SJCRH30 (cell line): ENCODE measurements at places on chromosomes 5 and 9. TPM values are rescaled to one million over a fixed set of nuclear protein-coding genes. Genes with fewer than 3 reads are reported as not detected.

GRCh38 chr5:2719332-2719731 lies 32.1 kb downstream of the IRX2 start:
- no peak for DNase-seq

Gene ATP10B
- not detected in 2 replicates for total RNA-seq

Gene CYLC2
- total RNA-seq = not detected in 2 replicates

DNA sequence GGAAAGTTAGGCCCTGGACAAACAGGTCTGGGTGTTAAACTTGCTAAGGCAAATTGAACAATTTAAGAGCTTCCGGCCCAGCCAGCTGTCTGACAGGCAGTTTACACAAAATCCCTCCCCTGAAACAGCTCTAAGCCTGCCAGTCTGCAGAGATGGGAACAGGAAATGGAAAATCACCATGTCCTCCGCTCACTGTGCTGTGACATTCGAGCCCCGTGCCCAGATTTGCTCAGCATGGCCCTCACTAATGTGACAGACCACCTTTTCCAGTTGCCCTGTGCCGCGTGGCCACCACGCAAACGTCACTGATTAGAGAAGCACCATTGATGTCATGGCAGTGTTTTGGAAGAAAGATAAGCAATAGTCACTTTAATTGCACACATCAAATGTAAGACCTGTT lies 41.0 kb downstream of the CCNJL start:
- DNase-seq = peak; percentile 73

- peak; percentile 49 for DNase-seq
These were observed 32.6 kb upstream of the RXRA start for GRCh38 chr9:134293611-134294152.

Gene MYO10
- total RNA-seq = 9.3 and 9.4 TPM in 2 replicates

GRCh38 chr5:155017610-155018009 lies 4.1 kb downstream of the KIF4B start:
- no peak for DNase-seq

GRCh38 chr5:68369457-68370125 lies 154.0 kb downstream of the PIK3R1 start:
- DNase-seq = no peak

Gene GADD45G
- total RNA-seq = 23.2 and 23.5 TPM in 2 replicates

GRCh38 chr9:128550226-128550625 lies 2.2 kb upstream of the SPTAN1 start:
- no peak for DNase-seq

DNA sequence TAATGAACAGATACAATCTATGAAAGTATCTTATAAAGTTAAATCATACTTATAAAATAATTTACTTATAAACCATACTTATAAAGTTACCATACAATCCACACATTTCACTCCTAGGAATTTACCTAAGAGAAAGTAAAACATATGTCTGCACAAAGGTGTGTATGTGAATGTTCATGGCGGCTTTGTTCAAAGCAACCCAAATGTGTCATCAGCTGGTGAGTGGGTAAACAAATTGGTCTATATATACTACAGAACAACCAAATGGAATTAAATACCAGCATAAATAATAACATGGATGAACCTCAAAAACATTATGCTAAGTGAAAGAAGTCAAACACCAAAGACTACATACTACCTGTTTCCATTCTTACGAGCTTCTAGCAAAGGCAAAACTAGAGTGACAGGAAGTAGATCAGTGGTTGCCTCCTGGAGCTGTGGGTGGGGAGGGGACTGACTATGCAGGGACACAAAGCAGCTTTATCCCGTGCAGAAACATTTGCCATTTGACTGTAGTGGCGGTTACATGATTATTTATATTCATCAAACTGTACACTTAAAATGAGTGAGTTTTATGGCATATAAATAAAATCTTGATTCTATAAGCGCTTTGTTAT lies 10.6 kb downstream of the TRAF1 start:
- peak; percentile 42 for DNase-seq

GRCh38 chr9:111909444-111909843 lies 12.8 kb downstream of the UGCG start:
- no peak for DNase-seq

DNA sequence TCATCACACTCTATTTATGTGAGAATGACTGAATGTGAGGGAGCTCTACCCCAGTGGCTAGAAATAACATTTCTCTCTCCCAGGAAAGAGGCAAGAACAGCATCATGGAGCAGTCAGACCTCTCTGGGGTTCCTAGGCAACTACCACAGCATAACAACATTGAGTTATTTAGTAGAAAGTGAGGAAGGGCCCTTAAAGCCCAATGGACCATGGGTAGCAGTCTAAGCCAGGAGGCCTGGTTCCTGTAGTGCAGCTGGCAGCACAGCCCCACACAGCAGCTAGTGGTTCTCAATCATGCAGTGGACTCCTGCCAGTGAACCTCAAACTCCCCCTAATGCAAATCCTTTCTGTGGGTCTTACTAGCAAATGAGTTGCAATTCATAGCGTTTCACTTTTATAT lies 55.3 kb downstream of the SPEF2 start:
- no peak for DNase-seq

Gene SLC36A2
- total RNA-seq = not detected in 2 replicates

DNA sequence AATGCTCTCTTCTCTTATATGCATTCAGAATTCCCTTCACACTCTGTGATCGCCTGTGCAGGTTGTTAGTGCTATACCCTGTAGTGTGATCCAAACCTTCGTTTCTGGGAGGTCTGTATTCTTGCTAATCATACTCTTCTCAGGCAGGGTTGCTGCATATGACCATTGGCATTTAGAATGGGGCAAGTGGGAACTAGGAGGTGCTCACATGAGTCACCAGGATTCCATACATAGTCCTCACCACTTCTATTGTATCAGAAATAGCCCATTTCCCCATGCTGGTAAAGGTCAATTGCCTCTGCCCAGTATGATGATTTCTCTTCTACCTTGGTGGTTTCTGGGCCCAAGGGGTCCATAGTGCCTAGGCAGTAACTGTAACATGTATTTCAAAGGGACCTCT lies 443.5 kb upstream of the CDH6 start:
- no peak for DNase-seq

- DNase-seq = no peak
These were observed 79.0 kb downstream of the FBXW11 start for GRCh38 chr5:171927345-171927941.

Gene IL9
- not detected in 2 replicates for total RNA-seq

Gene DMRT3
- not detected in 2 replicates for total RNA-seq

GRCh38 chr5:139895647-139896046 lies 100.0 kb downstream of the PSD2 start:
- no peak for DNase-seq

Gene GDNF
- total RNA-seq = 5.9 and 9.4 TPM in 2 replicates

- DNase-seq = no peak
These were observed 34.5 kb downstream of the SLC31A2 start for GRCh38 chr9:113185271-113185670.

- no peak for DNase-seq
These were observed 128.7 kb downstream of the SPOCK1 start for GRCh38 chr5:137370096-137371071.

Gene GABRB2
- total RNA-seq = not detected in 2 replicates

DNA sequence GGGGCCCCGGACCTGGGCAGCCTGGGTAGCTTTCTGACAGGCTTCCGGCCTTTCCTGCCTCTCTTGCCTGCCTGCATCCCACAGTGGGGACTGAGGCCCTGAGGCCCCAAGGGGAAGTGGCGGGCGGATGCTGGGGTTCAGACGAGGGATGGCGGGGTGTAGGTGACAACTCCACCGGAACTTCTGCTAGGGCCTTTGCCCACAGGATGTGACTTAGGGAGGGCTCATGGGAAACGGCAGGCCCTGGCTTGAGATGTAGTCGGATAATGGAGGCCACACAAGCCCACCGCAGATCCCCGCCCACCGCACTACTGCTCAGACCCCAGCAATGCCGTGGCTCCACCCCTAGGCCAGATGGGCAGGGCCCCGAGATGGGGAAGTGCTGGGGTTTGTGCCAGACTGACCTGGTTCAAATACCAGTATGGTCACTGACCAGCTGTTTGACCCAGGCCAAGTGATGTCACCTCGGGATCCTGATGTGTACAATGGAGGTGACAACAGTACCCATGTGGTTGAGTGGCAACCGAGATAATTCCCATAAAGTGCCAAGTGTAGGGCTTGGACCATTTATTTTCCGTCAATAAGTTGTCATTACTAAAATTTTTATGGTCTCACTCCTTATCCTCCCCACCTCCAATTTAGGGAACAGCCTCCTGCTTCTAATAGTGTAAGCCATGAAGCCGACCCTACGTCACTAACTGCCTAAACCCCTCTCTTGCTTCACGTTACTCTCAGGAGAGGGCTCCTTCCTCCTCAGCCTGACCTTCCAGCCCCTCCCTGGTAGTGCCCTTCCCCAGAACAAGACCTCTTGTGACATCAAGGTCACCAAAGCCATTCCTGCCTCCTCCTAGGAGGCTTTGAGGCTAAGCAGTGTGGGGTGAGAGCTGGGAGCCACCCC lies 2.5 kb upstream of the CDK9 start:
- DNase-seq = peak; percentile 53

Gene INSL6
- not detected in 2 replicates for total RNA-seq

DNA sequence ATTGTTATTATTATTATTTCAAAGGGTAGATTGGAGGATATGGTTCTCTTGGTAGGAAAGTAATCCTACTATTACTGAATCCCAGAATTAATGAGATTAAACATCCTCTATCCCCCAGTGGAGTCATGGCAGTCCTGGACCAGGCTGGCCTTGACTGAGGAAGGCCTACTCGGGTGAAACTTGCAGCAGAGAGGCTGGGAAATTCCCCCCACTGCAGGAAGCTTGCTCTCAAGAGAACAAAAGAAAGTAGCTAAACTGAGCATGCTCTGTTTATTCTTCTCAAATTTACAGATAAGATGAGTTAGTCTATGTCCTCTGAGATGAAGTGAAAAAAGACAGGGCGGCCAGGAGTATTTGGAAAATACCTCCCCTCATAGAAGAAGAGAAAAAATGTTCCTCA lies 233.9 kb upstream of the RPS23 start:
- DNase-seq = no peak

Gene EGFLAM
- total RNA-seq = 0.36 and 0.58 TPM in 2 replicates

DNA sequence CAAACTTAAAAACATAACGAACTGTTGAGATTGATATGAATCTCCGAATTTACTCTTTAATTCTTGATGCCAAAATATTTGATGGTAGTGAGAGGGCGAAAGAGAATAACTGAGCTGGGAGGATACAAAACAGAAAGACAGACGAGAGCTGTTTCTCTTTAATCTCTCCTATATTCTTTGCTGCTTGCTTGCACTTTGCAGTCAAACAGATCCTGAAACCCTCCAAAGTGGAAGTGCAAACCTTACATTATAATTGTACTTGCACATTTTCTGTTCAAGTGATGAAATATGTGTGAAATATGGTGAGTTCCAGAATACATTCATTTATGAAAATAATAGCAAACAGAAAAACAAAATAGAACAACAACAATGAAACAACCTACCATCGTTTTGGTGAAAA lies 63.8 kb downstream of the PAM start:
- no peak for DNase-seq

DNA sequence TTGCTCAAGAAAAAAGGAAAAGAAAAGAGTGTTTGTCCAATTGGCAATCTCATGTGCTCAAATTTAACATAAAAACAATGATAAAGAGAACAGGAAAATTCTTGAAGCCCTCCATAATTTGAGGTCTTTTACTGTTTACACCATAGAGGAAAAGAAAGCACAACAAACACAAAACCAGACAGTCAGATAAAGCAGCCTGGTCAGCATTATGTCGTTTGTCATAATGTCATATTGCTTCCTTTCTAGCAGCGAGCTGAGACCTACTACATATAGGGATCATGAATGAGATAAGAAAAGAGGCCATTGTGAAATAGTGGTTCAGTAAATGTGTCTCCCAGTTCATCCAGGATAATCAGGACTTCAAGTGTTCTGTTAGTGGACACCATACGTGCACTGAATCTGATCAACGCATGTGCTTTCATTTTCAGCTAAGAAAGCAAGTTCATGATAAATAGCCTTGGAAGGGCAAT lies 64.7 kb upstream of the SELENOP start:
- no peak for DNase-seq

Gene SPINK4
- not detected in 2 replicates for total RNA-seq

Gene DCTN4
- 41.5 and 47.8 TPM in 2 replicates for total RNA-seq

Gene KDM3B
- total RNA-seq = 73.0 and 75.2 TPM in 2 replicates

Gene TAS2R1
- not detected in 2 replicates for total RNA-seq

- DNase-seq = no peak
These were observed 50.2 kb downstream of the CSNK1A1 start for GRCh38 chr5:149500922-149501582.

Gene TAF11L10
- total RNA-seq = not detected in 2 replicates

GRCh38 chr5:169742771-169743296 lies 105.8 kb downstream of the DOCK2 start:
- DNase-seq = no peak

DNA sequence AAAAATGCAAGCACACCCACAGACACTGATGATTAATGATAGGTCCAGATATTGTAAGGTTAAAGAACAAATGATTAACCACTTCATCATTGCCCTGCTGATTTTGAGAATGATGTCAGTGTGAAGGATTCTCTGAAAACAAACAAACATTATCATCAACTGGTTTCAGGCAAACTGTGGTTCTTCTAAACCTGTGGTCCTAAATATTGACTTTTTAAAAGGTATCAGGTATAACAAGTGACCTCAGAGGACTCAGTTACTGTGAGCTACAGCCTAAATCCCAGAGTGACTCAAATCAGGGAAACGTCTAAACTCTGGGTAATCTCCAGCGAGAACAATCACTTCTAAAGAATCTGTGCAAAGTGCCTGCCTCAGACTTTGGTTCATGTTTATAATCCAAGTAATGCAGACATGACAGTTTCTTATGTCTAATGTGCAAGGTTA lies 172.3 kb upstream of the CDH6 start:
- DNase-seq = no peak

- peak; percentile 69 for DNase-seq
These were observed 75.6 kb upstream of the PRSS3 start for GRCh38 chr9:33719581-33720374.
